ENCODE measurements at places on chromosomes 3 and 15.

DNA sequence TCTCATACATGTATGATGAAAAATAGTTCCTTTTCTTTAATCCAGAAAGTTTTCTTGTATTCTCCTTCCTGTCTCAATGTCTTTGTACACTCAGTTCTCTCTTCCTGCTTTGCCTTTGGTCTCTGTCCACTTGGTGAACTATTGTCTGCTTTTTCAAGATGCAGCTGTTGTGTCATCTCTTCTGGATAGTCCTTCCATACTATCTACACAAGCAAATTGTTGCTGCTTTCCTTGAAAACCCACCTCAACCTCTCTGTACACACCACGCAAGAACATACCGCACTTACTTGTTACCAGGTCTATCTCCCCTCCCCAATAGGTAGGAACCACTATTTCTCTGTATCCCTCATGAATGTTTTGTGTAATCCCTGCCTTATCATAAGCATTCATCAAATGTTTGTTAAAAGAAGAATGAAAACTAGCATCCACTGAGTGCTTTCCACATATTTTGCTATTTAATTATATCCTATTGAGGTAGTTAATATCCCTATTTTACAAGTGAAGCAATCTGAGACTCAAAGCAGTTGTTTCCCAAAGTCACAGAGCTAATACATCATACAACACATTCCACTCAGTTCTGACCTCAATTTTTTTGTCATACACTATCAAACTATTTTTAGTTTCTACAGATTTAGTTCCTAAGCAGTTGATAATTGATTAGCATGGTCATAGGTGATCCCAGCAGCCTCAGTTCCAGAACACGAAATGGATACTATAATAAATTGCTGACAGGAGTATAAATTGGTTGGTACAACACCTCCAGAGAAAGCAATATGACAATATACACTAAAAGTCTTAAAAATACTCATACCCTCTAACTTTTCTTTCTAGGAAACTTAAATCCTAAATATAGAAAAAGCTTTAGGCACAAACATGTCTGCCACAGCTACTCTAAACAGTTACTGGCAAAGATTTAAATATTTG is 19.6 kb downstream of the HACL1 start:
- no peak for DNase-seq

DNA sequence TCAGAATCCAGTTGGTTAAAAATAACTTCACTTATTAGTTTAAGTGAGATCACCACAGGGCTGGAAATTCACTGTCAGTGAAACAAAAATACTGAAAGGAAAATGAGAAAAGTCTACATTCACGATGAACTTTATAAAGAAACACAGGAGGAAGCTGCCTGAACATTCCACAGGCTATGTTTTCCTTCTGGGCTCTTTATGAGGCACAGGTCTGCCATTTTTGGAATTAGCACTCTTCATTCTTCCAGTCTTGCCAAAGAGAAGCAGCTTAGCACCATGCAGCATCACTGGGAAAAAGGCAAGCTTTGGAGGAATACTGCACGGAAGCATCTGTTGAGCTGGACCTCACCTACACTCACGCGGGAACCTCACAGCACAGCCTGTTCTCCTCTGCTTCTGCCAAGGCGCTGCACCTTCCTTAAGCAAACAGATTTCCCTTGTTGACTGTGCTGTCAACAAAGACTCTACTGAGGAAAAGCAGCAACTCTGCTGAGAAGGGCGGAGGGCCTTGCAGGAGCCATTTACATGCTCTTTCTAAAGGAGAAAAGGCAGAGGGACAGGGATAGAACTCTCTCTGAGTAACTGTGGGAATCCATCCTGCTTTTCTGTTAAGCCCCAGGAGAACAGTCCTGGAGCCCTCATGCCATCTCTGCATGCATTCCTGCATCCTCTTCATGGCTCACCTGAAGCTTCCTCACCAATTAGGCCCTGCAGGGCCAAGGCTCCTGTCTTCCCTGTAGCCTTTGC is 15.7 kb downstream of the SUSD5 start:
- DNase-seq = no peak

DNA sequence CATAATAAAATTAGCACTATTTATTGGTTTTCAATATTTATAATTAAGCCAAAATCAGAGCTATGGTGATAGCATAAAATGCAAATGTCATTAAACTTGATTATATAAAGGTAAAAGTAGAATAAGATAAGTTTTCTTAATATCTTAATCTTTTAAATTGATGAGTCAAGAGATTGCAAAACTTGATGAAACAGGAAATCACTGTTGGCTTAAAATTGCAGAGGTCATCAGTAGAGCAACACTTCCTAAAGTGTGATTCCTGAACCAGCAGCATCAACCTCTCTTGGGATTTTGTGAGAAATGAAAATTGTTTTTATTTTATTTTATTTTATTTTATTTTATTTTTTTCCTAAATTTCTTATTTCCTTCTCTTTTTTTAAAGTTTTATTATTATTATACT is 226.4 kb upstream of the CTDSPL start:
- no peak for DNase-seq

DNA sequence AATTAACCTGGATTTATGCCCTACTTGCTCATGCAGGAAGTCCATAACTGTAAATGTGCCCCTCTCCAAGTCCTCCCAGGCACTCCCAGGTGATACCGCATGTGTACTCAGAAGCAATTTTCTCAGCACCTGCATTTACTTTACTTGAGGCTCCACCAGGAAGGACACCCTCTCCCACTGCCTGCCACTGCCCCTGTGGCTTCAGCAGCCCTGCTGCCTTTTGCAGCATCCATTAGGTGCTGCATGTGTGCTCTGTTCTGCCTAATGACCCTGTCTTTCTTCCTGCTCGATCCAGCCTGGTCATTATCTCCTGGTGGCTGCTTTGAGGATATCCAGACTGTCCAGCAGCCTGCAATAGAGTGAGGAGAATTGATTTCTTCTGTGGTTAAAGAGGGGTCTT is 107.6 kb upstream of the SEMA6D start:
- DNase-seq = no peak

DNA sequence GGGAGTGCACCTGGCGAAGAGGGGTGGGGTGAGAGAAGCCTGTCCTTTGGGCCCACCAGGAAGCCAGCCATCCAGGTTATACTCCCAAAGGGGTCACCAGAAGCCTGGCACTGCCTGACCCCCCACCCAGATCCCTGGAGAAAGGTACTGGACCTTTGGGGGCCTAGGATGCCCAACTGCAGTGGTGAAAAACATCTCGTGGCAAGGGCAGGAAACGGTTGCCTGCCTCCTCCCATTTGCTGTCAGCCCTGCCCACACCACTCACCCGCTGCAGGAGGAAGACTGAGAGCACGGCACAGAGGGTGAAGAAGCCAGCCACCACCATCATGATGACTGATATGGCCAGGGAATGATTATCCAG is 2.2 kb upstream of the ULK3 start:
- no peak for DNase-seq

GRCh38 chr15:91308199-91308598 is 208.1 kb downstream of the SV2B start:
- DNase-seq = no peak

DNA sequence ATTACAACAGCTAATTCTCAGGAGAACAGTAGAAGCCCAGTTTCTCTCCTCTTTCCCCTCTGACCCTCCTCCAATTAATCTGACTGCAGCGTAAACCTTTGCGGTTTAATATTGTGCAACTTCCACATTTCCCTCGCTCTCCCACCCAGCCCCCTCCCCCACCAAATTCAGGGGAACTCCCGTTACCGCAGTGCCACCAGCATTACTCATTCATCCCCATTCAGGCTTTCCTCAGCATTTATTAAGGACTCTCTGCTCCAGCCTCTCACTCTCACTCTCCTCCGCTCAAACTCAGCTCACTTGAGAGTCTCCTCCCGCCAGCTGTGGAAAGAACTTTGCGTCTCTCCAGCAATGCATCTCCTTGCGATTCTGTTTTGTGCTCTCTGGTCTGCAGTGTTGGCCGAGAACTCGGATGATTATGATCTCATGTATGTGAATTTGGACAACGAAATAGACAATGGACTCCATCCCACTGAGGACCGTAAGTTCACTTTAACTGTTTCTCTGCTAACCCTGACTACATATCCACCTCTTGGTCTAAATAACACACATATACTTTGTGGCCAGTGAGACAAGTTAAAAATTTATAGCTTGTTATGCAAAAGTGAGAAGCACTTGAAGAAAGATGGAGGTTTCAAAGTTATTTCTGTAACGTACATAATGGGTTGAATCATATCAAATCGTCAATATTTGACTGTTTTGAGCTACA is at the start of gene PTX3:
Gene PTX3, plus strand, starts transcription at position 268 of the 709 bp plus-strand sequence. Its CDS starts 84 bp downstream, at position 352.
- no peak for DNase-seq

DNA sequence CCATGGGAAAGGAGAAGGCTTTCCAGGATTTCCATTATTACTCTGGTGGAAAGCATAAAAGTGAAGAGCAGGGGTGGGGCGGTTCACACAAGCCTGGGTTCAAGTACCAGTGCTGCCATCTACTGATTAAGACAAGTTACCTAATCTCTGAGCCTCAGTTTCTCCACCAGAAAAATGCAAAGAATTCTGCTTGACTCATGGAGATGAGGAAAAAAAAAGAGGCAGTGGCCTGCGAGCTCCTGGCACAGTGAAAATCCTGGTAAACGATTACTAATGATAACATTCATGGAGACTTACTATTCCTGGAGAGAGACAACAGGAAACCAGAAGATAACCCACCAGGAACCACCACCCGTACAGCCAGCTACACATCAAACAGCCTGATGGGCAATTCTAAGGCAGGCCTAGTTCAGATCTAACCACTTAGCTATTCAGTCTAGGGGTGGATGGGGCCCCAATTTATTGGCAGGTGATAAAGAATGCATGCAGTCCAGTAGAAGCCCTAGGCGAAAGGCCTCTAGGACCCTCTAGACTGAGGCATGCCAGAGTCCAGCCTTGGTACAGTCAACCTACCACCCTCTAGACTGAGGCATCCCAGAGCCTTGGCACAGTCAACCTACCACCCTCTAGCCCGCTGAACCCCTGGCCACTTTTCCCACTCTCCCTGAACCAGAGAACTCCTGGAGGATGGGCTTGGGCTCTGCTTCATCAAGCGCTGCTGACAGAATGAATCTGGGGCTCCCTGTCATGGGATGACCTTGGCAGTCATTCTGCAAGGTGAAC is 2.5 kb downstream of the AMOTL2 start:
- DNase-seq = no peak

DNA sequence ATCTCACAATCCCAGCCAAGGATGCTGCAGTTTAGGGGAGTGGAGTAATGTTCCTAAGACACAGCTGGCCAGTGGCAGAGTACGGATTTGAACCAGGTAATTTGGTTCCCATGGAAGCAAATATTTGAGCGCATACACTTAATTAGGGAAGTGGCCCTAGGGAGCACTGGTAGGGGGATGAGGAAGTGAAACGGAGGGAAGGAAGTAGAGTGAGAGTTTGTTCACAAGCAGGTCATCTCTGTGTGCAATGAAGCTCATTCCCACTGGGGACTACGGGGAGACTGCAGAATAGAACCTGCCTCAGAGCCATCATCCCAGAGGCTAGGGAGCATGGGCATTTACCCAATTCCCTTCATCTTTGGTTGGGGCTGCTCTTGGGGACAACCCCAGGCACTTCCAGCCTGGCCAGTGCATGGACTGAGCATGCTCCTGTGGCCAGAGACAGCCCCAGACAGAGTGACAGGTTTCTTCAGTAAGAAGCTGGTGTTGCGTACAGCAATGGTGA is 317.2 kb upstream of the PROK2 start:
- DNase-seq = no peak

DNA sequence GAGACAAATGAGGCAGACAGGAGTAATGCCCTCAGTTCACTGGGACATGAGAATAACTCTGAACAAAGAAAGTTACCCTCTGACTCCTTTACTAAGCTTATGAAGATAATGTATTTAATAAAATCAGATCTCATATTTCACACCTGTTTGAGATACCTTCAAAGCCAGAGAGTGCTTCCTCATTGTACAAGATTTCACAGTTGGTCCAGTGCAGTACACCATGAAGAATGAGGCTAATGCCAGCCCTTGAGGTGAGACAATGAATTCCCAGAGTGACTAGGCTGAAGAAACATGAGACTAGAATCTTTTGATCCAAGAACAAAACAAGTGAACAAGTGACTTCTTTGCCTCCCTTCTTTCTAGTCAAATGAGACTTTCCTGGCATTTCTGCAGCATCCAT is 1133.8 kb downstream of the TUSC7 start:
- DNase-seq = no peak

DNA sequence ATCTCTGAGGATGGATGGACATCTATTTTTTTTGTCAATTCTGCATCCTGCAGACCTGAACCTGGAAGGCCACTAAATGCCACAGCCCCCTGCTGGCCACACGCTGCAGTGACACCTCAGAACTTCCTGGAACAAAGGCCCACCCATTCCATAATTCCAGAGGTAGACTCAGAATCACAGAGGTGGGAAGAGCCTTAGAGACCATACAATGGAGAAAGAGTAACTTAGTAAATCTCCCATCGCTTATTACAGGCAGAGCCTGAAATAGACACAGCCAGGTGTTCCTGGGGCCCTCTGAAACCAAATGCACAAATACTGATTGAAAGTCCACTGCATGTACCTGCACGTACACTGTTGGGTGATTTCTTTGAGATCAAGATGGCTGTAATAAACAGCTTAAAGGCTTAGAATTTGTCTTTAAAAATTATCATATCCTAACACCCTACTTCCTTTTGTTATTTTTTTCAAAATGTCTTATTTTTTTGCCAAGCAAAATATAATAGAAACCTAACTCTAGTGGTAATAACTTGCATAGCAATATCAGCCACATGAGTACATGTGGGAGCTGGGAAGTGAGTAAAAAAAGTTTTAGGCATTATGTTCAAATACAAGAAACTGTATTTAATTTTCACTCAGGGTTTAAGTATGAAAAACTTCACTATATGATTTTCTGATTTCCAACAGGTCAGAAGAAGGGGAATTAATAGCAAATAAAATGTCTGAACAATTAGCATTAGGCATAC is 62.7 kb downstream of the EOMES start:
- DNase-seq = peak; percentile 5

DNA sequence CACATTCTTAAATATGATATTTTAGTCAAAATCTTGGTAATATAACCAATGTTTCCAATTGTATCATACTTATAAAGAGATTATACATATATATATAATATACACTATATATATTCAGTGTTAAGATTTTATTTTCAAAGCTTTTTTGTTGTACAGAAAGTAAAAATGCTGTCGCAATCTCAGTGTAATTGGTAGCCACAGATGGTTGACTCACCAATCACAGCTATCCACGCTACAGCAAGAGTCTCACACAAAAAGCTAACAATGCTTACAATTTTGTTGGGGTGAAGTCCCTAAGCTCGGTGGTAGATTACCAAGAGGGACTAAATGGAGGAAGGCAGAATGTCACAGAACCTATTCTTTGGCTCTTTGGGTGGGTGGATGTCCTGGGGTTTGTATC is 16.9 kb upstream of the CFAP161 start:
- no peak for DNase-seq
